ENCODE measurements at places on chromosomes 11 and 22.

DNA sequence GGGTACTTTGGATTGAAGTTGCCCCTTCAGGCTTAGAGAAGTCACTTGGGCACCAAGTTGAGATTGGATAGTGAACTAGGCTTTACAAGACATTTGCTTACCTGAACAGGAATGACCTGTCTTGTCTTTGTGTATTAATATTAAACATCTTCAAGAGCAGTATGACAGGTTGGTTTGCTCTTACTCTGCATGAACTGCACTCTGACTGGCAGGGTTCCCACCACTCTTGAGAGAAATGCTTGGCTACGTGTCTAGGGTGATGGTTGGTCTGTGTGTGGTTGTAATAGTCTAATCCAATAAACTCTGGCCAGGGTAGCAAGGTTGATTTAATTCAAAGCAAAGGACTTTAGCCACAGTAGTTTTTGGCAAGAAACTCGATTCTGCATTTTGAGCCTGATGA is 20.1 kb upstream of the SPTBN2 start:
- DNase-seq = no peak

GRCh38 chr11:123364080-123364479 is 66.0 kb upstream of the GRAMD1B start:
- DNase-seq = no peak

DNA sequence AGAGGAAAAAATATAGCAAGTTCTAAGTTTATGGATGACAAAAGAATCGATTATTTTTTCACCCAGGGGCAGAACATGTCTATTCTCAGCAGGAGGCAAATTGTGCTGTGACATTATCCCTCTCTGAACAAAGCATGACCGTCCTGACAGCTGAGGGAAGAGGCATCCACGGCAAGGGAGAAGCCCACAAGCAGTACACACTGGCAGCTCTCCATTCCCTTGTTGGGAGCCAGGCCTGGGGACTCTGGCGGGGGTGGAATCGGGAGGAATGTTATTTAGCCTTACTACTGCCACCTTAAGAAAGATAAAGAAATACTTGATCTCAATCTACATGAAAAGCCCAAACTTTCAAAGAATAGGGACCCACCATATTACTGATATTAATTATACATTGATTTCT is 3.4 kb downstream of the KIRREL3 start:
- DNase-seq = no peak

- no peak for DNase-seq
Observed at GRCh38 chr22:33577862-33578411, 342.3 kb downstream of the LARGE1 start.

DNA sequence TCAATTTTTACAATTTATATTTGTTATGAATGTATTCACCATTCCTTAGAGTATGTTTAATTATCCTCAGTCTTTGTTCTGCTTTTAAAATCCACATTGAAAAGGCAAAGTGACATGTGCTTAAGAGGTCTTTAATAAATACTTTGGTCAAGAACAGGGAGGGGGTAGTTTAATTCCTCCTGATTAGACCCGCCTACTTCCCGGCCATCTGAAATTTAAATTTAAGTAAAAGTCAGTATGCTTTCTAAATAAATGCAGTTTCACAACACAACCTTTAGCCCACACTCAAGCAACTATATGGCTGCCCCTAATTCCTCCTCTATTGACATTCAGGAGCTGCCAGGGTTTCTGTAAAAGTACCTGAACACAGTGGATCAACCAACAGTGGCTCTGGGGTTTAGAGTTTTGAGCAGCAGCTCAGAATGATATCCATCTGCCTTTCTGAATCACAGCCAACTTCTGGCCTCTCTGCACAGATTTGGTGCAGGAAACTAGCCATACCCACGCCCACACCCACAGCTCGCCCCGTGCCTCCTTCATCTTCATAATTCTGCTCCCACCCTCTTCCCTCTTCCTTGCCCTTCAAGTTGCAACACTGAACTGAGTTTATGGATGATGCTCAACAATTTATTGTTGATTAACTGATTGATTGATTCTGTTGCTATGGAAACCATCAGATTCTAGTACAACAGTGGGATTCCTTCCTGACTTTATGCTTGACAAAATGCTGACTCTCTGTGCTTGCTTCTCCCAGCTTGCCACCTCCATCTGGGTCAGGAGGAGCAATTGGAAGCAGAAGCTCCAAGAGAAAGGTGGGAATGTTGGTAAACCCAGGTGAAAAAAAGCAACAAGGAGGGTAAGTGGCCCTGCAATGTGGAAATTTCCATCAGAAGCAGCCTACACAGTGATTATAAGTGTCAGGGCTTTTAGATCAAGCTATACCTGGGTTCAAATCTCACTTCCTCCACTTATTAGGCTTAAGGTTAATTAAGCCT is 70.8 kb downstream of the PANX1 start:
- DNase-seq = no peak

- DNase-seq = no peak
Observed at GRCh38 chr11:69167916-69168691, 12.4 kb downstream of the SMIM38 start.

- DNase-seq = peak; percentile 55
Observed at GRCh38 chr11:7657306-7658025, 15.8 kb downstream of the CYB5R2 start.

GRCh38 chr11:62682518-62682917 is 3.6 kb upstream of the UBXN1 start:
- no peak for DNase-seq

- DNase-seq = no peak
Observed at GRCh38 chr22:20823264-20823663, 35.3 kb downstream of the PI4KA start.

Data from hepatic stellate cell (primary cell).